MG63 (cell line): ENCODE measurements at places on chromosomes 7 and 10. TPM values are rescaled to one million over a fixed set of nuclear protein-coding genes. Genes with fewer than 3 reads are reported as not detected.

HOXA4 gene
- 1.5 TPM in 1 of 2 replicates, not detected in the other for total RNA-seq

TAS2R4 gene
- total RNA-seq = not detected in 2 replicates

PPP1R3C gene
- total RNA-seq = 12.7 and 16.0 TPM in 2 replicates

ADAM8 gene
- total RNA-seq = 0.52 and 1.5 TPM in 2 replicates

GRCh38 chr7:138842111-138842510 lies 44.1 kb upstream of the ATP6V0A4 start:
- peak; percentile 7 for DNase-seq

SPAM1 gene
- total RNA-seq = not detected in 2 replicates

- no peak for DNase-seq
These were observed 248.7 kb upstream of the SHH start for GRCh38 chr7:156060925-156061324.

LEP gene
- total RNA-seq = not detected in 2 replicates

PRRT4 gene
- not detected in 2 replicates for total RNA-seq

LRRD1 gene
- total RNA-seq = not detected in 2 replicates

- no peak for DNase-seq
These were observed 62.4 kb downstream of the KIAA1549 start for GRCh38 chr7:138918756-138919155.

- peak; percentile 21 for DNase-seq
These were observed 27.1 kb upstream of the TNRC18 start for GRCh38 chr7:5450549-5451327.

MYL10 gene
- not detected in 2 replicates for total RNA-seq

DNA sequence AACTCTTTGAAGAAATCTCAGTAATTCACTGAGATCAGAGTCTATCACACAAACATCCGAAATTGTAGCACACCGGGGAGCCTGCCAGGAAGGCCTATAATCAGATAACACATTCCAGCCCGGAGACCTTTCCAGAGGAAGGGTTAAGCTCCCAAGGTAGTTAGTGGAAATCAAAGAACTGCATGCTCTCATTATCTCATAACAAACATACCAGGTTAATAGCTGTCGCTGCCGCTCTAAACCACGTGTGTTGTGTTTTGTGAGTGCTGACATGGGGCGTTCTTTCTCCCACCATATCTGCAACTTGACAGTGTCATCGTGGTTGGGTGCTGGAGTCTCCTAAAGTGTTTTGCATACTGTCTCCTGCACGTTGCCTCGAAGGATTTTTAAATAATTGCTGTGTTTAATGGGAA lies 120.7 kb upstream of the CARD11 start:
- DNase-seq = no peak

DNA sequence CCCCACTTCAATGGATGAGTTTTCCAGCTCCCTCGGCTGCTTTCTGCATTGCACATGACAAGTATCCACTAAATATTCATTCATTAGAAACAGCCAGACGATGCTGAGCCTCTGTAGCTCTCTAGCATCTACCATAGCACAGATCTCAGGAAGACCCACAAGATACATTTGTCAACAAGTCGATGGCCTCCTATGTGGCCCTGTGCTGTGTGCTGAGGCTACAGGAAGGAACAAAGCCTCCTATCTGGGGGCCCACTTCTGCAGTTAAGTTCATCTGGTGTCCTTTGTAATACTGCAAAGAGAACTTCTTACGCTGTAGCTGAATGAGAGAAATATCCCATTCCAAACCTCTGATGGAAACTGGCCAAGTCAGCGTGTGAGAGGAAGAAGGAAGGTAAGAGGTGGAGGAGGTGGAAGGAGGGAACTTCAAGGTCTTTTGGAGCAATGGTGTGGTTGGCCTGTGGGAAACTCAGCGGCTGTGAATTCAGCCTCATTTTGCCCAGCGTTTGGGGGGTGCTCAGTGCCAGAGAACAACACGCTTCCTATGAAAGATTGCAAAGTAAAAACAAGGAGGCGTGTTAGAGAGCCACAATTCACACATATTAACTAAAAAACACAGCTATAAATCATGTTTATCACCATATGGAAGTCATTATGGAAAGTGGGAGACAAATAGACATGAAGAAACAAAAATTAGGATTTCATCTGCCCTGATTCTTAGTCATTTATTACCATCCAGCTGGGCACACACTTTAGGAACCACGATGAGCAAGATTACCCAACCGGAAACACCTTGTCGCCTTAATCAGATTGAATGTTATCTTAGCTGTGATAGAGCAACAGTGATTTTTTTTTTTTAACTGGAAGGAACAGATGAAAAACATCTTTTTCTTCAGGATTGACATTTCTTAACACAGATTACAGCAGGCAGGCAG lies 62.2 kb upstream of the USP6NL start:
- no peak for DNase-seq
